ENCODE measurements at places on chromosomes 2 and 18.

DNA sequence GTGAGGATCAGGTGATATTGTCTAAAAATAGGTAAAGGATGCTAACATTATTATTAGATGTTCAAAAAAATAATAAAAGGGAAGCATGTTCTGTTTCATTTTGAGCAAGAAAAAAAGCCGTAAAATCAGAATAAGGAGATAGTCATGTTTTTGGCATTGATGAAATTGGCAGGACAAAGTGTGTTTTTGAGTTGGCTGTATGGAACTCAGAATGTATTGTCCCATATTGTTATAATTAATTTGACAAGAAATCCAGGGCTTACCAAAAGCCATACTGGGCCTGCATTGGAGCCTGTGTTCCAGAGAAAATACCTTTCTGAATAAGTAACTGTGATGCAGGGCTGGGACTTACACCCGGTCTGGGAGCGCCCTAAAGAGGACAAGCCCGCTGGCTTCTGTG is 232.0 kb downstream of the AGAP1 start:
- no peak for DNase-seq

DNA sequence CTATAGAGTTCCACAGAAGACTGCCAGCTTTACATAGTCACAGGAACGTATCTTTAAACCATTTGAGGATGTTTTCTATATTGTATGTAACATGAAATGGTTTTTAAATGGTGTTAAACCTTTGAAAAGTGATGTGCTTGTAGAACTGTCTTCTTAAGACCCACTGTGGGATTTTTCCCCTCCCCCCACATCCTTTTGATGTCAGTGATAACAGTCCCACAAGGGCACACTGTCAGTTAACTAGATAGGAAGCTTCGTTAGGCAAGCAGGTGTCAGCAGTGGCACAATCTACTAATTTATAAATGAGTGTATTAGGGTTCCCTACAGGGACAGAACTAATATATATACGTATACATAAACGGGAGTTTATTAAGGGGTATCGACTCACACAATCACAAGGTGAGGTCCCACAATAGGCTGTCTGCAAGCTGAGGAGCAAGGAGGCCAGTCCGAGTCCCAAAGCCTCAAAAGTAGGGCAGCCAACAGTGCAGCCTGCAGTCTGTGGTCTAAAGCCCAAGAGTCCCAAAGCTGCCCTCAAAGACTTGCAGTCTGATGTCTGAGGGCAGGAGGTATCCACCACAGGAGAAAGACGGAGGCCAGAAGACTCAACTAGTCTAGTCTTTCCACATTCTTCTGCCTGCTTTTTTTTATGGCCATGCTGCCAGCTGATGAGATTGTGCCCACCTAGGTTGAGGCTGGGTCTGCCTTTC is 23.8 kb upstream of the HNRNPLL start:
- DNase-seq, result no peak

- no peak for DNase-seq
These were observed 10.1 kb downstream of the RPL31 start for GRCh38 chr2:101012054-101012705.

DNA sequence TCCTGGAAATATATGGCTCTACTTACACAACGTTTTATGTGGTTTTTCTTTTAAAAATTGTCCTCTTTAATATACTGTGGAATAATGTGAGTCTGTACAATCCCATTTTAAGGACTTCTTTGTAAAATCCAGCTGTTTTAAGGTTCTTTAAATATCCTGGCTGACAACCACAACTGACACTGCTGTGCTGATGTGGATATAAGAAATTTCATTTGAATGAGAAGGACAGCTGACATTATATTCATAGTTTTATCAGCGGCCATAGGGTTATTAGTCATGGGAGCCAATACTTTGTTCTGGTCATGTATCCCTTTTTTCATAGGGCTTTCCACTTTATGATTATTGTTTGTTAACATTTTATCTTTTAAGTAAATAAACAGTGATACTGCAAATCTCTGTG is 169.5 kb downstream of the CAMKMT start:
- no peak for DNase-seq

- no peak for DNase-seq
These were observed 2.9 kb downstream of the IWS1 start for GRCh38 chr2:127523269-127523939.

GRCh38 chr2:40287195-40287594 is 164.7 kb downstream of the SLC8A1 start:
- no peak for DNase-seq

- DNase-seq, result no peak
These were observed 52.6 kb downstream of the MRPL35 start for GRCh38 chr2:86251840-86252266.

- no peak for DNase-seq
These were observed 133.9 kb upstream of the CCDC195 start for GRCh38 chr2:224850081-224850480.

- DNase-seq, result no peak
These were observed 37.6 kb downstream of the SLC14A1 start for GRCh38 chr18:45761512-45762114.

DNA sequence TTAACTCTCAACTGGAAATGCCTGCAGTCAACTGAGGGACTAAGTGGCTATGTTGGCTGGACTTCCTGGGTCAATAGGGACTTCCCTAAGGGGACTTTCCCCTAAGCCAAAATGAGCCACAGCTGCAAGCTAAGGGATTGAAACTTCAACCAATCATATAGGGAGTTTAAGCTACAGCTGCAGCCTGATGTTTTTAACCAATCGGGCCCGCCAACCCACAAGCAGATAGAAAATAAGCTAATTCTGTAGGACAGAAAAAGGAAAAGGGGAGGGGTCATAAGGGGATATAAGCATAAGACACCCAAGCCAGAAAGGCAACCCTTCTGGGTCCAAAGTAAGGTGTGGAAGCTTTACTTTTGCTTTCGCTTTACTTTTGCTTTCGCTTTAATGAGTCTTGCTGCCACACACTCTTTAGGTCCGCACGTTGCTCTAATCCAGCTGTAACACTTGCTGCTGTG is 927.5 kb downstream of the ERBB4 start:
- no peak for DNase-seq

DNA sequence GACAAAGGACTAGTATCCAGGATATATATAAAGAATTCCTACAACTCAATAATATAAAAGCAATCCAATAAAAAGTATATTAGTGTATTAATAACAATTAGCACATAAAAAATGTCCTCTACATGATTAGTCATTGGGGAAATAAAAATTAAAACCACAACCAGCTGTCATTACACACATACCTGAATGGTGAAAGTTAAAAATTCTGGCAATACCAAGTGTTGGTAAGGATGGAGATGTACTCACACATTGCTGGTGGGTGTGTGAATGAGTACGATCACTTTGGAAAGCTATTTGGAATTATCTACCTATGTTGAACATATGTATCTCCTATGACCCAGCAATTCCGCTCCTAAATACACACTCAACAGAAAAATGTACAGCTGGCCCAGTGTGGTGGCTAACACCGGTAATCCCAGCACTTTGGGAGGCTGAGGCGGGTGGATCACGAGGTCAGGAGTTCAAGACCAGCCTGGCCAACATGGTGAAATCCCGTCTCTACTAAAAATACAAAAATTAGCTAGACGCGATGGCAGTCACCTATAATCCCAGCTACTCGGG is 14.3 kb upstream of the NOL10 start:
- no peak for DNase-seq

DNA sequence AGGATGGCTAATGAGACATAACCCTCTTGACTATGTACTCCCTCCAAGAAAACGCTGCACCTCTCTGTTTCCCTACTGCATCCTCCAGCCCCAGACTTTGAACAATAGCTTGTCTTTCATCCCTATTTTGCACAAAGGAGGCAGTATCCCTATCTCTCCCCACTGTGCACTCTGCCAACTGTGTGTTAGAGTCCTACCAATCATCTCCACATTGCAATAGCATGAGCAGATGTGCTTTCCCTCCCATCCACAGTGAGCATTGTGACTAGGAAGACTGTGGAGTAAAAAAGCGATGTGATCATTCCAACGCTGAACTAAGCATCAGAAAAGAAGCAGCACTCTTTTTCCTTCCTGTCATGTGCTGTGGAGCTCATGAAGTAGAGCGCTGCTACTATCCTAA is 206.3 kb upstream of the GULP1 start:
- no peak for DNase-seq

GRCh38 chr2:42859791-42860190 is 67.4 kb upstream of the HAAO start:
- no peak for DNase-seq

DNA sequence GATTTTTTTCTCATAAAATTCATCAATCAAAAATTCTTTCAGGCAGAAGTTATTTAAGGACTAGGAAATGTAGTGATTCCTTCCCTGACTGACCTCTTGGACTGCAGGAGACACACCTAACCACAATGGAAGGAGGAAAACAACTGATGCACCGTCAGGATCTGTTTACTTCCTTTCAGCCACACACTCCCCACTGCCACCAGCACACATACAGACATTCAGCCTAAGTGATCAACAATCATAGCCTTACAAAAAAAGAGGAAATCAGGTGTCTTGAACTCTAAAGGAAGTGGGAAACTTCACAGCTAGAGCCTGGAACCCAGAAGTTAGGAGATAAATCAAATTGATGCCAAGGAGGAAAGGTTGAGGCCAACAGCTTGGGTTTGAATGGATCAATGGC is 213.5 kb upstream of the ACVR2A start:
- DNase-seq, result no peak

DNA sequence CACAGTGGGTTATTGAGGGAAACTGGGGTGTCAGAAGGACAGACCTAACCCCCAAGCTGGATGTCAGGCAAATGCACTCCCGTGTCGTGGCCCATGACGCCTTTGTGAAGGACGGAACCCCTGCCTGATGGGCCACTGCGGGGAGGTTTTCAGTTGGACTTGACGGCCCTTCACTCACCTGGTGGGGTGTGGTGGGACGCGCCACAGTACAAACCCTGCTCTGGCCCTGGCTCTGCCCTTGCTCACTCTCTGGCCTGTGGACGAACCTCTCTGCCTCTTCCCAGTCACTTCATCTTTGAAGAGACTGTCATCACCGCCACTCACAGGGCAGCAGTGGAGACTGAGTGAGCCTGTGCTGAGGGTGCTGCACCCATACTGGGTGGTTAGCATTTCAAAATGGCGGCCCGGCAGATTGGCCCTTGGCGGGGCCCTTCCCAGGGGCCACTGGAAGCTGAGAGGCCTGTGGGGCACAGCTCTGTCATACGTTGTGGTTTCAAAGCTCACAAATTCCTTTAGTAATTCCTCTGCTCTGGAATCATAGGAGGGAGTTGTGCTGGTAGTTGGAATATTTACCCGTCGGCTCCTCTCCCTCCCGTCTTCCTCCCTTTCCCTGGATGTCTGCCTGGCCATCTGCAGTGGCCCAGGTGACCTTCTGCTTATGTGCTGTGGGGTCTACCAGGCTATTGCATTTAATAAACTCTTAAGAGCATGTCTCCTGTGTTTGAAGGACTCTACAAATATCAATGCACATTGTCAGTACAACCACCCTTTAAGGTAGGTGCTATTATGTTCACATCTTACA is 200.6 kb downstream of the CTIF start:
- no peak for DNase-seq

DNA sequence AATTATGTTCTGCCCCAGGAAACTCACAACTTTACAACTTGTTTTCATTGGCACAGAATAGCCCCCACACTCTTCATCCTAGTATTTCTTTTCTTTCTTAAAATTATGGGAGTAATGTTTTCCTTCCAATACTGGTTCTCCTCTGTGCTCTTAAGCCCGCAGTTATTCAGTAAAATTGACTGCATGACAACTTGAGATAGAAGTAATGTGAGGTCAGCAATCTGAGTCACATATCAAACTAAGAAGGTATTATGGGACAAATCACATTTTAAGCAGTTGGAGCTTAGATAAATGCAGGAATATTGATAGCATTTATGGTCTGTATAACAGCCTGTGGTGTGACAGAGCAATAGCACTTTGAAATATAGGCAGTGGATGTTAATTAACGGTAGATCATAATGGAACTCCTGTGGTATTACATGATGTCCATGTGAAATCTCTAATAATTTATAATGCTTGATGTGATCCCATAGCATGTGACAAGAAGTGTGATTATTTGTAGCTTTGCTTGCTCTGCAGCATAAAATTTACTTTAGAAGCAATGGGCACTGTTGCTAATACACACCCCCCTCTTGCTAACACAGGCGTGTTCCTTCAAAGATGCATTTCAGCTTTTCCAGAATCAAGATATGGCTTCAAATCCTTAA is 351.4 kb upstream of the CDH20 start:
- DNase-seq, result no peak

DNA sequence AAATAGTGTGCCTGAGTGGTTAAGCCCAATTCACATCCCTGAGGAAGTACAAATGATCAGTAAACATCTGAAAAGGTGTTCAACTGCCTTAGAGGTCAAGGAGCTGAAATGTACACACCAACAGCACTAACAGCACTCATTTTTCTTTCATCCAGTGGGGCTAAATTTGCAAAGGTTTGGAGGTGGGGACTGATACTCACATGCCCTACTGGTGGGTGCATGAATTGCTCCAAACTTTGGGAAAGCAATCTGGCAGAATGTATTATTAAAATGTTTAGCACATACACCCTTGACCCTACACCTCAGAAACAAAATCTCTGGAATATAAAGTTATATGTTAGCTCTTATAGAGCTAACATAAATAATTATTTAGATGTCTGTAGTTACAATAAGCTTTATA is 19.0 kb upstream of the FAM178B start:
- DNase-seq, result no peak

DNA sequence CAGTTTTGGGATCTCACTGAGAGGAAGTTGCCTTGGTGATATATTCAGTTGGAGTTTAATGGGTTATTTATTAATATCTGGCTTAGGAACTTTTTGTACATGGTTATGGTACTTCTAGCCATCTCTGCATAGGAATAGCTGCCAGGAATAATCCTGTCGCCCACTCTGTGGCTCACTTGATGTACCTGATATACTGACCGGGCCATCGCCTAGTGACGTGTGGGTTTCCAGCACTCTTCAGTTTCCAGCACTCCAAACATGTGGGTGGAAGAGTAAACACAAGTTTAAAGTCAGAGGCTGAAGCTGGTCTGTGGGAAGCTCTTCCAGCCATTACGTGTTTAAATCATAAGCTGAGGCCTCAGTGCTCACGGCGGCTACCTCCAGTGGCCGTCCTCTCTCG is 44.3 kb upstream of the AGAP1 start:
- DNase-seq, result no peak

DNA sequence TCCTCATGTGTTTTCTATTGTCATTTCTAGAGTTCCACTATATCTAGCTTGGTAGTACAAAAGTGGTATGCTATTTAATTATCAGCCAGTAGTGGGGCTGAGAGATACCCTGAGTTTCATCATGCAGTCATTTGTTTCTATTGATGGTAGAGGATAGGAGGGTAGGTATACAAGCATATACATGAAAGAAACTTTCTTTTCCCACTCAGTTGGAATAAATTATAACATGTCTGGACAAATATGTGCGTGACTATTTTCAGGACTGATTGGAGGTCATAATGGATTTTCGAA is 633.2 kb downstream of the NRXN1 start:
- DNase-seq, result no peak

- DNase-seq, result no peak
These were observed 287.3 kb downstream of the EXOC6B start for GRCh38 chr2:72538486-72538885.

GRCh38 chr2:108459441-108459840 is 10.4 kb downstream of the GCC2 start:
- DNase-seq, result no peak

GRCh38 chr18:49767111-49768050 is 46.0 kb downstream of the ACAA2 start:
- DNase-seq, result no peak
